Activated B cell treated with CpG ODN at 0.5 μM for 24 hours (primary cell): ENCODE measurements at places on chromosomes 16 and 17.
A peak's percentile ranks its signal among the peaks of the same experiment; 100 is the strongest.

GRCh38 chr17:30230596-30231125 lies 4.8 kb downstream of the SLC6A4 start:
- H3K4me1 ChIP-seq, result peaks cover 9% of the 10 kb centered on the region
- H3K27ac ChIP-seq, result no peak overlapping the region
- H3K4me3 ChIP-seq, result no peak overlapping the region
- no peak for DNase-seq
- H3K27me3 ChIP-seq, result peaks cover 33% of the 10 kb centered on the region

DNA sequence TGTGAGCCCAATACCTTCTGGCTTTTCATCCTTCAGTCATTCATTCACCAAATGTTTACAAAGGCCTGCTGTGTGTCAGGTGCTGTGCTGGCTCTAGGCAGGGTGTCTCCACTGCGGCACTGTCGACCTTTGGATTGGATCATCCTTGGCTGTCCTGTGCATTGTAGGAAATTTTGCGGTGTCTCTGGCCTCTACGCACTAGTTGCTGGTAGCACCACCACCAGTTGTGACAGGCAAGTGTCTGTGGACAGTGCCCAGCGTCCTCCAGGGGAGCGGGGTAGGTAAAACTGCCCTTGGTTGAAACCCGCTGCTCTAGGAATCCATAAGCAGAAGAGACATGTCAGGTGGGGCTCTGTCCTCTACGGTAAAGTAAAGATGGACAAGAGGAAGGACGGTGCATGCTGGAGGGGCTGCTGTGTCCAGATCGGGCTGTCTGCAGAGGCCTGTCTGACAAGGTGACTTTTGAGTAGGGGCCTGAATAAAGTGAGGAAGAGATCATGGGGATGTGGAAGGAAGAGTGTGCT lies 123.7 kb downstream of the SNX29 start:
- H3K4me1 ChIP-seq, result peaks cover 15% of the 10 kb centered on the region
- DNase-seq, result no peak
- H3K36me3 ChIP-seq, result peaks cover 60% of the 10 kb centered on the region

GRCh38 chr16:88610909-88611812 lies 27.2 kb upstream of the IL17C start:
- H3K4me1 ChIP-seq, result peaks cover 18% of the 10 kb centered on the region
- no peak overlapping the region for H3K27ac ChIP-seq
- no peaks in the 10 kb centered on the region for H3K27me3 ChIP-seq
- H3K4me3 ChIP-seq, result no peak overlapping the region

GRCh38 chr17:73232587-73233373 lies 28.9 kb downstream of the CPSF4L start:
- peaks cover 52% of the 10 kb centered on the region for H3K4me1 ChIP-seq
- H3K36me3 ChIP-seq, result peaks cover 39% of the 10 kb centered on the region

DNA sequence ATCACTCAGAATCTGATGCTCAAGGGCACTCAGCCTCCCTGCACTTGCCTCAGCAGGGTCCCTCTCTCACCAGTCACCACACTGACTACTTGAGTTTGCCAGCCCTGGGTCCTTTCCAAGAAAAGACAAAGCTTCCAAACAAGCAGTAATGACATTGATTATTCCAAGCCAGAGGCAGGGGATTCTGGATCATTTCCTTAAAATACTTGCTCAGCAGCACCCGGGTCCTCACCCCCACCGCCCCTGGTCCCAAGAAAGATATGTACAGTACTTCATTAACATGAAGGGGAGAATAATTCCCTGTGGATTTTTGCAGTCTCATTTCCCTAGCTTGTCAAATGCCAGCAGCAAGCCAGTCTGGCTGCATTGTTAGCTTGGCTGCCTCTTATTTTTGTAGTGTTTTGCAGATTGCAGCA lies 83.2 kb upstream of the GNAO1 start:
- H3K4me3 ChIP-seq, result no peak overlapping the region
- no peaks in the 10 kb centered on the region for H3K36me3 ChIP-seq
- H3K4me1 ChIP-seq, result no peaks in the 10 kb centered on the region
- peaks cover 2% of the 10 kb centered on the region for H3K27me3 ChIP-seq
- no peak overlapping the region for H3K27ac ChIP-seq

DNA sequence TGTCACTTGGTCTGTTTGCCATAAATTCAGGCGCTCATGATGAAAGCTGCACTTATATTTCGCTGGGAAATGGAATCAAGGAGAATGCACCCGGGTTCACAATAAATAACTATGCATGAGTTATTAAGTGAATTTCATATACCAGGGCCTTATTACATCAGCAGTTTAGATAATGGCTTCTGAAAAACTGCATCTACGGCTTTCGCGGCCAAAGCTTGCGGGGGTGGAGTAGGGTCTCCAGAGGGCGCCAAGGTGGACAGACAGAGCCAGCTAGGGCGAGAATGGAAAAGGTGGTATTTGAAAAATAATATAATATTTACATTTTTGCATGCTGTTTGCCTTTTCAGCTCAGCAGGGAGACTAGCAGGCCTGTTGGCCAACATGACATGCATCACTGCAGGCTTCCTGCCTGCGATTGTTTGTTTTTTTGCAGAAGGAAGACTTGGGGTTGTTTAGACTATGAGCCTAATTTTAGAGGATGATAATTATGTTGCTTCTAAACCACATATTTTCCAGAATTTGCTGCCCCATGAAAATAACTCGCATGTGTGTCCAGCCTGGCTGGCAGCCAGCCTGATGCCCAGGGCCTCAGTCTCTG lies 173.8 kb upstream of the IRX3 start:
- H3K36me3 ChIP-seq, result no peaks in the 10 kb centered on the region
- DNase-seq, result no peak
- no peaks in the 10 kb centered on the region for H3K27me3 ChIP-seq
- no peak overlapping the region for H3K4me3 ChIP-seq

- peak overlapping the region; percentile 77 for H3K27ac ChIP-seq
- H3K27me3 ChIP-seq, result no peaks in the 10 kb centered on the region
- H3K4me1 ChIP-seq, result peaks cover 41% of the 10 kb centered on the region
Measured at GRCh38 chr17:28901866-28902818, 737 bp downstream of the DHRS13 start.

DNA sequence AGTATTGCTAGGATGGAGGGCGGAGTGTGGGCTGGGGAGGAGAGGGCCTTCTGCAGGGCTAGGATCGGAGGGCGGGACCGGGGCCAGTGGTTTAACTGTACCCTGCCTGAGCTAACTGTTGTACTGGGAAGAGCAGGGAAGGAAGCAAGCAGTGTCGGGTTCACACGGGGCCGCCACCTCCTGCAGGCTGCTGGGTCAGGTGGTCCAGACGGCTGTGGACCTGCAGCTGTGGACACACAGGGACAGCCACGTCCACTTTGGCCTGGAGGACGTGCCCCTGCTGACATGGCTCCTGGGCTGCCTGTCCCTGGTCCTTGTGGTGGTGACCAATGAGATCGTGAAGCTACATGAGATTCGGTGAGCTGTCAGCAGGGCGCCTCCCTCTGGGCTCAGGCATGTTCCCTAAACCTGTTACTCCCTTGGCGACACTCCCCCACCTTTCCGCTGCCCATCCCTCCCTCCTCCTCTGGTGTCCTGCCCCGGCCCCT lies 16.6 kb downstream of the CASKIN2 start:
- no peaks in the 10 kb centered on the region for H3K4me1 ChIP-seq
- H3K36me3 ChIP-seq, result peaks cover 47% of the 10 kb centered on the region
- DNase-seq, result no peak
- H3K4me3 ChIP-seq, result no peak overlapping the region
